ENCODE measurements at places on chromosomes 6 and 20. TPM values are rescaled to one million over a fixed set of nuclear protein-coding genes. Genes with fewer than 3 reads are reported as not detected.

The POU3F2 gene
- total RNA-seq, result not detected

The GLP1R gene
- not detected for total RNA-seq

- DNase-seq, result no peak
Observed at GRCh38 chr20:3592931-3593330, 70.3 kb downstream of the GFRA4 start.

DNA sequence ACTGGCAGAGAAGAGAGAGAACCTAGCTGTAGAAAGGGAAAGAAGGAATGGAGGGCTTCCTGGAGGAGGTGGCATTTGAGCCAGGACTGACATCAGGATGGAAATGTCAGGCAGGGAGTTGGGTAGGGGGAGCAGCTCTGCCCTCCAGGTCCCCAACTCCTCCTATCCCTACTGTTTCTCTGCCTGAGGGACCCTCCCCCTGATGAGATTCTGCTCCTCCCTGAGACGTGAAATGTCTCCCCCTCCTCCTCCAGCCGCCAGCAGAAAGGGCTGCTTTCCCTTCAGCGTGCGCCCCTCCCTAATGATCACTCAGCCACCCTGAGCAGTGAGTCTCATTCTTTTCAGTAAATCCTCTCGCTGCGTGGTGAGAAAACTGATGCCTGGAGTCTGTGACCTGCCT, 40.6 kb downstream of the HLA-DPB1 start:
- no peak for DNase-seq

GRCh38 chr6:166281104-166281503, 27.1 kb downstream of the PRR18 start:
- DNase-seq, result no peak
